ENCODE measurements at places on chromosomes 4 and X. TPM values are rescaled to one million over a fixed set of nuclear protein-coding genes. Genes with fewer than 3 reads are reported as not detected.

The CXCL1 gene
- total RNA-seq, result 1.7 TPM

GRCh38 chrX:67787196-67787595 lies 243.4 kb downstream of the AR start:
- no peaks in the 10 kb centered on the region for H3K27me3 ChIP-seq
- no peak overlapping the region for H3K4me3 ChIP-seq
- no peaks in the 10 kb centered on the region for H3K4me1 ChIP-seq
- no peaks in the 10 kb centered on the region for H3K36me3 ChIP-seq
- H3K27ac ChIP-seq, result no peak overlapping the region
- no peak for DNase-seq

DNA sequence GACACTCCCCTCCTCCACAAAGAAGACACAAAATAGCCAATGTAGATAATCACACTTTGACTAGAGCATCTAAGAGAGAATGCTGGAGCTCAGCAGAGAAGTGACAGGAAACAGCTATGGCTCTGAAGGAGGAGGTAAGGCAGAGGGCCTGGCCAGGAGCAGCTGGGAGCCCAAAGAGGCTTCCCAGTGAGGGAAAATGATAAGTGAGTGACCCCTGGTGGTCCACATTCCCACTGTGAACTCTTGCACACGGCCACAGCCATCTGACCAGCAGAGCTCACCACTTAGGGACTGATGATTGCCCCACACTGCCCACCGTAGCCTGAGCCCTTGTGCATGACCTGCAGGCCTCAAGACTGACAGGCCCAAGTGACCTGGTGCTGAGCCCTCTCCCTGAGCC lies 162.7 kb upstream of the GALNTL6 start:
- H3K4me1 ChIP-seq, result no peaks in the 10 kb centered on the region
- no peak overlapping the region for H3K27ac ChIP-seq
- H3K27me3 ChIP-seq, result no peaks in the 10 kb centered on the region
- no peak for DNase-seq
- H3K4me3 ChIP-seq, result no peak overlapping the region

DNA sequence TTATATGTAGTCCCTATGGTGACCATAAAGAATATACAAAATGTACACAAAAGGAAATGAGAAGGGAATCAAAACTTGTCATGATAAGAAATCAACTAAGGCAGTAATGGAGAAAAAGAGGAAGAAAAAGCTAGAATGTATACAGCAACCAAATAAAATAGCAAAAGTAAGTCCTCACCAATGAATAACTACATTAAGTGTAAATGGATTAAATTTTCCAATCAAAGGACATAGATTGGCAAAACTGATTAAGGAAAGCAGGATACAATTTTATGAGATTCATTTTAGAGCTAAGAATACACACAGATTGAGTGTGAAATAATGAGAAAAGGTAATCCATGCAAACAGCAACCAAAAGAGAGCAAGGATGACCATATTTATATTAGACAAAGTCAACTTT lies 157.4 kb downstream of the TET2 start:
- H3K4me3 ChIP-seq, result no peak overlapping the region
- no peaks in the 10 kb centered on the region for H3K27me3 ChIP-seq
- DNase-seq, result no peak

GRCh38 chrX:15384304-15384703 lies at the start of gene VEGFD:
TSS of gene VEGFD (minus strand) at chrX:15384413. CDS start at chrX:15383946, 467 bp downstream.
- DNase-seq, result no peak
- no peaks in the 10 kb centered on the region for H3K36me3 ChIP-seq
- H3K4me1 ChIP-seq, result no peaks in the 10 kb centered on the region
- H3K27ac ChIP-seq, result no peak within 1 kb of the TSS
- no peaks in the 10 kb centered on the region for H3K27me3 ChIP-seq
